ENCODE measurements at places on chromosomes 12 and 14.
A peak's percentile ranks its signal among the peaks of the same experiment; 100 is the strongest.

DNA sequence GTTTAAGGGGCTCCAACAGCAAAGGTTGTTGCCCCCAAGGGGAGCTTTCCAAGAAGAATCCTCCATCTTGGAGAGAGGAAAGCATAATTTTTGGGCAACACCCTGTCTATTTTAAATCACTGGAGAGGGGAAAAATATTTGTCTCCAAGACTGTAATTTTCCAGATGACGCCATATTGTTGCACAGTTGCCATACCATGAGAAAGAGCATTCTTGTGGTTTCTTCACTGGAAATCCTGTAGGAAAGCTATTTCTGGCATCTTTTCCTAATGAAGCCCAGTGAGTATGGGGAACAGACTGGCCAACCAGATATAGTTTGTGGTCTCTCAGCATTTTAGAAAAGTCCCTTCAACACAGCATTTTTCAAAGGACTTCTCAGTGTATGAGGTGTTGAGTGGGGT, 88.1 kb upstream of the MANSC4 start:
- DNase-seq, result no peak

- peak; percentile 48 for DNase-seq
These were observed 21.8 kb downstream of the VPS37B start for GRCh38 chr12:122874081-122874480.

DNA sequence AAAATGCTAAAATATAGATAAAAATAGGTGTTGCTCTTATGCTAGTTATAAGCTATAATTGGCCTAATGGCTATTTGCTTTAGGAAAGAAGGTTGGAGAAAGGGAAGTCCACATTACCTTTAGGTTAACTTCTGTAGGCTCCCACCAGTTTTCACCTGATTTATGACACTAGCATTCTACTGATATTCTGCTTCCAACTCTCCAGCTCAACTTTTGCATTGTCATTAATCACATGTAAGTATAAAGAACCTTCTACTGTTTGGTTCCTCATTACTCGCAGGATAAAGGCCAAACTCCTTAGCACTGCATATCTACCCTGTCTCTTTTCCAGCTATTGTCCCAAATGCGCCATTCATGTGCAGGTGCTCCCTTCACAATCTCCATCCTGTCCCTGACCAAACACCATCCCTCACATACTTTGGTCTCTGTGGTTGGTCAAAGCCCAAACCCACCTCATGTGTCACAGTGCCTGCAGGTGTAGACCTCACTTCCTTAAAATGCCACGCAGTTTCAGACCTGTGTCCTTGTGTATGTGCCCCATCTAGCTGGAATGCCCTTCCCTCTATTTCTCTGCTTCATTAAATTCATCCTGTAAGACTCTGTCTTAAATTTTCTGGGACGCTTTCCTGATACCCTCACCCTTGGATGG, 3.3 kb downstream of the DDHD1 start:
- DNase-seq, result no peak

- DNase-seq, result no peak
These were observed at the start of gene KRT78 for GRCh38 chr12:52848661-52849255. Gene KRT78, minus strand, starts transcription at chr12:52848994. Its CDS starts 64 bp downstream, at chr12:52848930.

DNA sequence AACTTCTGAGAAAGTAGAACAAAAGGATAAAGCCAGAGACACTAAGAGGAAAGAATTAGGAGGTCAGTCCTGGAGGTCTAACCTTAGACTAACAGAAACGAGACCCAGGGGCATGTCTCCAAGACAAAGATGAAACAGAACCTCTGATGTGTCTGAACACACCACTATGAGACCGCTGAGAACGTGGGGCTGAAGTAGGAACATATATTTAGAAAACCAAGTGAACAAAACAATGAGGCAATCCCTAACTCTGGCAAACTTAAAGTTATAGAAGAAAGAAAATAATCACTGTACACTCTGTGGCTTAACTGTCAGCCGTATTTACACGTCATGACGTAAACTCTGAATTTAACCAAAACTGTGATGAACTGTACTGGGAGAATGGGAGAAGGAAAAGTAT, 17.9 kb downstream of the KCTD10 start:
- no peak for DNase-seq

GRCh38 chr14:85565862-85566296, 35.9 kb downstream of the FLRT2 start:
- DNase-seq, result no peak

GRCh38 chr14:100670753-100671049, 56.0 kb upstream of the DLK1 start:
- no peak for DNase-seq

DNA sequence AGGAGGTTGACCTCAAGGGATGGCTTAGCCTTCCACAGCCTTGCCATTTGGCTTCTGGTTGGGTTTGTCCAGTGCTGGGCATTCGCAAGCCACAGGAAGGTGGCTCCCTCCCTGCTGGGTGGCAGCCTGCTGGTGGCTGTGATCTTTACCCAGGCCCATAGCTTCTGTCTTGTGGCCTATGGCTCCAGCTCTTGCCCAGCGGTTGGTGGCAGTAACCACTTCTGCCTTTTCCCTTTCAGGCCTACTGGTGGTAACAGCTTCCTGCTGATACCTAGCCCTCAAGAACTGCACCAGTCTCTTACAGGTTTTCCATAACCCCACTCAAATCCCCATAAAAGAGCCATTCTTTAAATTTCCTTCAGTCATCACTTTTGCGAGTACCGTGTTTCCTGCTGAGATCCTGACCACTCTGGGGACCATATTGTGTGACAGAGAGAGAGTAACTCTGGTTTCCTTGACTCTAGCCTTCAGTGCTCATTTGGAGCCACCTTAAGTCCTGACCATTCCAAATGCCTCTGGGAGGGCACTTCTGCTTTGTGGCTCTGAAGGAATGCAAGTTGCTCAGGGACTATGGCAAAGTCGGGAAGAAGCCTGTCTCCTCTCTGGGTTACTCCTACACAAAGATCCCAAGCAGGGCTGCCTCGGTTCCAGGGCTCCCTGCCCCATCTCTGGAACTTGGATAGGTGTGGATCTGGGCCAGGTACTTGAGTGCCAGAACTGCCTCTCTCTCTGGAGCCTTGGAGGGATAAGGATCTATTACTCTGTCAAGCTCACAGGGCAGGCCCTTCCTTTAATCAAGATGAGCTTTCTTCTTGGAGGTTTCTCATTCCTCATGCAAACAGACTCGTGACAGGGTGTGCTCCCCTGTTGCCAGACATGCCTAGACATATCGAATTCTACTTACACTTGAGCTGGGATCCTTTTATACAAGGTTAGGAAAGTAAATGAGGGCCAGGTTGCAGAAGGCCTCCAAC, 2.9 kb upstream of the NYNRIN start:
- DNase-seq, result no peak

DNA sequence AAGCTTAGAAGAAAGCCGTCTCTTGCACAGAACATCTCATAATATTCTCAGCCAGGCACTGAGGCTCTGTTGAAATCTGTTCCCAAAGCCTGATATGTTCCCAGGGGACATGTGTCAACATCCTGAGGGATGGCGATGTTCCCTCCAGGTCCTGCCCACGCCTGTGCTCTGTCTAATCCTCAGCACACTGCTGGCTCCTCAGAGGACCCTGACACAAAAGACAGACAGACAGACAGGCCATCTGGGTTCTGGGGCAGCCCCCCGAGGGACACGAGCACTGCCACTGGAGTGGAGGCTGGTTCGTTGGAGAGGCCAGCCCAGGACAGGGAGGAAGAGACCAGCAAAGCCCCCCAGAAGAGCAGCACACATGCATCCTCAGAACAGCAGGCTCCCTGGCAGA, 27.8 kb downstream of the CHGA start:
- no peak for DNase-seq

- DNase-seq, result no peak
These were observed 161.1 kb downstream of the SUDS3 start for GRCh38 chr12:118537481-118537917.

GRCh38 chr12:50243507-50243906, 39.8 kb downstream of the LIMA1 start:
- DNase-seq, result no peak

GRCh38 chr14:101477648-101478047, 83.6 kb upstream of the DIO3 start:
- DNase-seq, result no peak

GRCh38 chr14:59582161-59582560, 5.5 kb upstream of the CCDC175 start:
- no peak for DNase-seq
